Stimulated activated CD4-positive, alpha-beta T cell treated with anti-CD3 and anti-CD28 coated beads, Interleukin-2, amount 100 ng/mL, for 48 hours (primary cell): ENCODE measurements at places on chromosomes 11 and 22.
A peak's percentile ranks its signal among the peaks of the same experiment; 100 is the strongest.

DNA sequence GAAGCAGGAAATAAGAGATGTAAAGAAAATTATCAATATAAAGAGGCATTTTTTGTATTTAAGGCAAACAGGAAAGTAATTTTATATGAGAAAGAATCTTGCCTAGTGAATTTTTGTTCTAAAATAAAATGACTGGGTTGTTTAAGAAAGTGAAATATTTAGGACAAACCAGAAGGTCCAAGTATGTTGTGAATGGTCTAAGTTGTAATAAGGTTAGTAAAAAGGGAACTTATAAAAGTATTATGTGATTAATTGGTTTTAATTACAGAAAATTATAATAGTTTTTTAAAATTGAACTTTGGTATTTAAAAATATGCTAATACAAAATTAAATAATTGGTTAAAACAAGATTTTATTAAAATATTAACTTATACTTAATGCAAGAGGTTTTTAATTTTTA is 26.6 kb upstream of the EI24 start:
- DNase-seq, result no peak

DNA sequence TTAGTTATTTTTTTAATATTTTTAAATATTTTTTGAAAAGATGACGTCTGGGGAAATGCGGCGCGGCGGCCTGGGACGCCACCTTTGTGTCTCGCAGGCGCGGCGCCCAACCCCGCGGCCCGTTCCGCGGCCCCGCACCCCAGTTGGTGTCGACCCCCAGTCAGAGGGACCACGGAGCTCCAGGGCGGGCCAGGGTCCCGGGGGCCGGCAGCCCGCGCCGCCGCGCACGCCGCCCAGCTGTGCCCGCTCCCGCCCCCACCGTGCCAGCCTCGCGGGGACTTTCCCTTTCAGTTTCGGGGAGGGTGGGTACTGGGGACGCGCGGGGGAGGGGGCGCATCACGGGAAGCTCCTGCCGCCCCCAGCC is 1.6 kb downstream of the CCND1 start:
- DNase-seq, result no peak

- no peak for DNase-seq
Measured at GRCh38 chr22:38835888-38836301, 7.9 kb downstream of the NPTXR start.

- DNase-seq, result no peak
Measured at GRCh38 chr11:86570020-86570419, 102.4 kb downstream of the ME3 start.

DNA sequence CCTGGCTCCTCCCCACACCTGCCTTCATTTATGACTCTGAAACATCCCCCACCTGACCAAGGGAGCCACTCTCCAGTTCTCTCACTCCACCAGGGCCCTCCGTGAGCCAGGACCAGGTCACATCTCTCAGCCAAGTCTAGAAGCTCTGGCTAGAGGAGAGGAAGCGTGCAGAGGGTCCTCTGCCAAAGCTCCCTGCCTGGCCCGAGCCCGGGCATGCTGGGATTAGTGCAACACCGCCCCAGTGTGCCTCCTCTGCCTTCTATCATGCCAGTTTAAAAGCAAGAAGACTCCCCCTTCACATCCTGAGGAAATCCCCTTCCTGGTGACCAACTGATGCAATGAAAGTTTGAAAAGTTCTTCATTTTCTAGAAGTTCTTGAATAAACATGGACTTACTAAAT is 23.5 kb downstream of the TP53AIP1 start:
- no peak for DNase-seq

- DNase-seq, result no peak
Measured at GRCh38 chr11:125382314-125382791, 113.7 kb downstream of the FEZ1 start.

DNA sequence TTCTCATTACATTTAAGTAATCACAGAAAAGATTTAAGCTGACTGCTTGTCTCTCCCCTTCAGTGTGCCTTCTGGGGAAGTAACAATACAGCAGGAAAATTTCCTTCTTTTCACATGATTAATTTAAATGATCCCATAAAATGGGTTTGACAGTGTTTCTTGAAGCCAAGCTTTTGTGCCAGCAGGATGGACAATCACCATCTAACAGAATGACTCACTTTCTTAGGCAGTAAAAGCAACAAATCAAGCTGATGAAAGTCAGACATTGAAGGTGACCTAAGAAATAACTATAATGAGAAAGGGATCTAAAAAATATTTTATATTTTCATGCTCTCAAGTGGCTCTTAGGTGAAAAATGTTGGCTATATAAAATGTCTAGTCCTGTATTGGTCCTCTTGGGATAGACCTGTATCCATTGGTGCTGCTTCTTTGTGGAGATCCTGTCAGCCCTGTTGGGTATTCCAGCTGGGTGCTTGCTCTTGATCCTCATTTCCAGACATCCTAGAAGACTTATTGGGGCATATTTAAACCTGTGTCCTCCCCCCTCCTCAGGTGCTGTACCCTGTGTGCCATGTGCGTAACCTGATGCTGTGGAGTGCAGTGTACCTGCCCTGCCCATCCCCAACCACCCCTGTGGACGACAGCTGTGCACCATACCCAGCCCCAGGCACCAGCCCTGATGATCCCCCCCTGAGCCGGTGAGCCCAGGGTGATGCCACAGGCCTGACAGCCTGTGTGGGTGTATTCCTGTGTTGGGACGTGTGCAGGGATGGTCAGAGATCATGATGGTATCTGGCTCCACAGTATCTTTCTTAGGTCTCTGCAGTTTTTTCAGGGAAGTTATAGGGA is 62.7 kb upstream of the HORMAD2 start:
- no peak for DNase-seq

DNA sequence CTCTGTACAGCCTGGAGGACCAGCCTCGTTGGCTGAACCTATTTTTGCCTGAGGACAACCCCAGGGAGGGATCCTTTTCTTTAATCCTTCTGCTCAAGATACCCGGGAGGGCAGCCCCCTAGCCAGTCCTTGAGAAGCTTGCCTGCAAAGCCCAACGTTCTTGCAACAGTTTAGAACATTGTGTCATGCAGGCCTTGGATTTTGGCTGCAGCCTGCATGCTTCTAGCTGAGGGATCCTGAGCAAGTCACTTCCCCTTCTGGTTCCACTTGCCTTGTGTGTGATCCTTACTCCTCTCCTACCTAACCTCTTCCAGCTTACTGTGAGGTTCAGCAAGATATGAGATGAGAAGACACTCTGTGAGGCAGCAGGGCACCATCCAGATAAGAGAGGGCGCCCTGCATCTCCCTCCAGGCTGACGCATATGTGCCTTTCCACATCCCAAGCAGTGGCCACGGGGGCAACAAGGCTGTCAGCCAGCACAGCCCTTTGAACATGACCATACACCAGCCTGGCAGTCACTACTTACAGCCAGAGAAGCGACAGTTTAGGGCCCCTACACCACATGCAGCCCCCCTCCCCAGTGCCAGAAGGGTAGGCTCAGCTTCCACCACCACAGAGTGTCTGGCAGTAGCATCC is 76.1 kb downstream of the C11orf58 start:
- DNase-seq, result no peak

DNA sequence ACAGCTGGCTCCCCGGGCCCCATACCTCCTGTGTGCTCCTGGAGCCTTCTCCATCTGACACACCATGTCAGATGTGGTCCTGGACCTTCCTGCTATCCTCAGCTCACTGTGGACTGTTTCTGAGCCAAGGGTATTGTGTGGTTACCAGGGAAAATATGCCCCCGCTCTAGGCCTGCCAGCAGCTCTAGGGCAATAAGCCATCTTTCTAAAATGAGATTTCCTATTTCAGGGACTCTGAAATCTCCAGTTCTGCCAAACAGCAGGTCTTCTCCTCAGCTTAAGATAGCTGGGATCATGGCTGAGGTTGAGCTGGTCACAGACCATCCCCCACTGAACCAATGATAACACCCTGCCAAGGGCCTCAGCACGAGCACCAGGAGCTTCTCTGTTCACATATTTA is 227.6 kb downstream of the ST3GAL4 start:
- DNase-seq, result no peak

DNA sequence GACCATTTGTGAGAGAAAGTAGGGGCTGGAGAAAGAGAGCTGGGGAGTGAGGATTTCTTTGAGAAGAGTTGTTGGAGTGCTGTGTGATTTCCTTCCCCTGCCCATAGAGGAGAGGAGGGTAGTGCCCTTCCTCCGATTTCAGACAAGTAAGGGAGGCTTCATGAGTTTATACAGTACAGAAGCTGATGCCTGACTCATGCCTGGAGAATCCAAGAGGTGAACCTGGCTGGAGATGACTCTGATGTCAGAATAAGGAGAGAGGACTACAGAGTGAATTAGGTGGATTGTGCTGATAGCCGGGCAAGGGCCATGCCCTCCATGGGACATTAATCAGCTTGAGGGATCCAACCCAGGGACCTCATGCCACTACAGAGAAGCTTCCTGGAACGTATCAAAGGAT is 91.6 kb downstream of the FAR1 start:
- DNase-seq, result no peak

DNA sequence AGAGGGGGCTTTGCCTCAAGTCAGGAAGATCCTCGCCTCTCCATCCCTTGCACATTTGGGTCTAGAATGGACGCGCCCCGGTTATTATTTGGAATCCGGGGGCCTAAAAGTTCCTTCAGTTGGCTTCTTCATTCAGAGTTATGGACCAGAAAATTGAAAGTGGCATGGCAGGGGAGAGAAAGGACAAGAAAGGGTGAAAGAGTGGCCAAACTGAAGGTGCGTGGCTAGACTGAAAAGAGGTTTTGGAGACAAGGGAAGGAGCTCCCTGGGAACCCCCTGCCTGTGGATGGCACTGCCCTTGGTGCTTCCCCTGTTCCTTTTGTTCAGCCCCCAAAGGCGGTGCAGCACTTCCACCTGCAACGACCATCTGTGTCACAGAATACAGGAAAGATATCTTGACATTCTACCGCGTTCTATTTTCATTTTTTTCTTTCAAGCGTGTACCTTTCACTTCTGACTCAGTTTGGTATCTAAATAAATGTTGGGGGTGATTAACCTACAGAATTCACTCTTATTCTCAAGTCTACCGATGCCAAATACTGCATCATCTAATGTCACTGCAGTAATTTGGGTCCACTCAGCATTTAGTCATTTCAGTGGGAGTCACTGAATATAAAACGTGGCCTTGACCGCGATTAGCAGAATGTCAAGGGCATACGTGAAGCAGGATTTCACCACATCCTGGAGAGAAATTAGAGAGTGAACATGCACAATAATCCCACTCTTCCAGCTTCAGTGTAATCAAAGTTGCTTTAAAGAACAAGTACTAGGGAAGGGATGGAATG is 88.1 kb upstream of the ARHGAP32 start:
- DNase-seq, result peak; percentile 17

- DNase-seq, result no peak
Measured at GRCh38 chr11:78290293-78291176, 101.8 kb downstream of the USP35 start.

- no peak for DNase-seq
Measured at GRCh38 chr11:57475671-57476046, 15.3 kb downstream of the RTN4RL2 start.

DNA sequence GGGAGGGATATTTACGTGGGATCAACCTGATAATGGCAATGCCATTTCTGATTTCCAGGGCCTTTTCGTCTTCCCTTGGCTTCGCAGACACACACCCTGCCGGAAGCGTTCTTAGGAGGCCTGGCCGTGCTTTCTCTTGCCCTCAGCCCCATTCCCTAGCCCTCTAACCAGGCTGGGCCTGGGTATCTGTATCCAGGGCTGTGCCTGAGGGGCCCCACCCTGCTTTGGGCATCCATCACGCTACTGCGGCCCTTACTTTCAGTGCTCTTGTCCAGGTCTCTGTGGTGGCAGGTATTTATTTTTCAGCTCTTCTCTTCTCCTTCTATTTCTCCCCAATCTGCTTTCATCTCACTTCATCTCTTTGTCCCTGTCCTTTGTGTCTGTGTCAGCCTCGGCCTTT is 105.0 kb downstream of the ZBTB16 start:
- DNase-seq, result no peak

GRCh38 chr22:19234126-19234896 is 55.8 kb upstream of the SLC25A1 start:
- DNase-seq, result no peak

GRCh38 chr22:31347251-31348008 is 1.3 kb upstream of the PATZ1 start:
- peak; percentile 63 for DNase-seq

DNA sequence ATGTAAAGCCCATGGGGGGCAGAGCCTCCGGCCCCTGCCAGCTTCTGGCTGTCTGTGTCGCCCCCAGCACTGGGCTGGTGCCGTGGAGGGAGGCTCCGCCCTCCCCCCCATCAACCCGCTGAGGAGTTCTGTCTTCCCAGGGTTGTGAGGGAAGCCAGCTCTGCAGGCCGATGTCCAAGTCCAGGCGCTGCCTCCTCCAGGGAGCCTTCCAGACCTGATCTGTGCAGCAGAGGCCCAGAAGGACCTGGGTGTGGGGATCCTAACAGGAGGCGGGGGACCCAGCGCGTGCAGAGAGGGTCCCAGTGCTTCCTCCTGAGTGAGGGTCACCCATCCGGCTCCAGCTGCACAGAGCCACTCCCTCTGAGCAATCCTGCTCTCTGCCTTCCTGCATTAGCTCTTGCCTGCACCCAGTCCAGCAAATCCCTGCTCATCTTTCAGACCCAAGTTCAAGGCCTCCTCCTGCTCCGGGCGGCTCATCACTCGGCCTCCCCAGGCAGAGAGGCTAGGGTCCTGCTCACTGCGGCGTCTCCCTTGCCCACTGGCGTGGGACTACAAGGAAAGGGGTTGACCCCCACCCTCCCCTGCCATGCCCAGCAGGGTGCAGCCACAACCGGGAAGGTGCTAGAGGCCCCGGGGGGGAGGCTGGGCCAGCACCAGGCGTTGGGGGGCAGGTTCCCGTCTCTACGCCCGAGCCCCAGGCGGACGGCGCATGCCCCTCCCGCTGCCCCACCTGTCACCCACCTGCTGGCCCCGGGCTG is 16.4 kb downstream of the PRR33 start:
- no peak for DNase-seq

- DNase-seq, result peak; percentile 1
Measured at GRCh38 chr11:13055200-13055599, 46.1 kb downstream of the RASSF10 start.

GRCh38 chr11:27440090-27440489 is 32.5 kb downstream of the LGR4 start:
- no peak for DNase-seq

DNA sequence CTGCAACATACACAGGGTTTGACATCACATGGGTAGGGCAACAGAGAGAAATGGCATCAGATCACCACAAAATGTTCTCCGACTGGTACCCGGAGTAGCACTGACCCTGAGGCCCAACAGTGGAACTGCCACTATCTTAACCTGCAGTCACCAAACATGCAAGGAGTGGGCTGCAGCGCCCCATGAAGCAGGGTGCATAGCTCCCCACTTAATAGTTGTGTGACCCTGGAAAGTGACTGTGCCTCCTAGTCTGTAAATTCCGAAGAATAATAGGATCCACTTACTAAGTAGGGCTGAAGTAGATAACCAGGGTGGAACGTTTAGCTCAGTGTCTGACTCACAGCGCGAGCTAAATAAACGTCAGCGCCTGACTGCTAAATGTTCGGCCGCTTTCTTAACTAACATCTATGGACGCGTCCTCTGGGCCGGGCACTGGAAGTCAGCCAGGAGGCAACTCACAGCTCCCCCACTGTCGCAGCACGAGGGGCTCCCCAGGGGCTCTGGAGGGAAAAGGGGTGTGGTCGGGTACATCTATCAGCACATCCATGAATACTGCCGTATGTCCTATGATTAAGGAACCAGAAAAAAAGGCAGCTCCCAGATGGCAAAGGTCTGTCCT is 777 bp downstream of the LTO1 start:
- no peak for DNase-seq

- DNase-seq, result no peak
Measured at GRCh38 chr22:28208036-28208435, 289.0 kb upstream of the PITPNB start.
